ENCODE measurements at places on chromosomes 12 and 14.

- DNase-seq, result no peak
These were observed 29.2 kb downstream of the ATF7 start for GRCh38 chr12:53596920-53597363.

GRCh38 chr14:95275494-95275893 is 44.2 kb downstream of the CLMN start:
- DNase-seq, result no peak

GRCh38 chr14:23359167-23359626 is 5.8 kb downstream of the EFS start:
- DNase-seq, result no peak

DNA sequence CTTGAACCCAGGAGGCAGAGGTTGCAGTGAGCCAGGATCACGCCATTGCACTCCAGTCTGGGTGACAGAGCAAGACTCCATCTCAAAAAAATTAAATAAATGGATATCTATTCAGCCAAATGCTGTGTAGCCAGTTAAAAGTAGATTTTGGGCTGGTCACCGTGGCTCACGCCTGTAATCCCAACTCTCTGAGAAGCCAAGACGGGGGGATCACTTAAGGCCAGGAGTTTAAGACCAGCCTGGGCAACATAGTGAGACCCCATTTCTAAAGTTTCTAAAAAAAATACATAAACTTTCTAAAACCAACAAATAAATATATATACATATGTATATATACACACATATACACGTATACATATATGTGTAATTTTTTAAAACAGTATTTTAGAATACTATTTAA is 188.8 kb downstream of the FBXL14 start:
- no peak for DNase-seq

DNA sequence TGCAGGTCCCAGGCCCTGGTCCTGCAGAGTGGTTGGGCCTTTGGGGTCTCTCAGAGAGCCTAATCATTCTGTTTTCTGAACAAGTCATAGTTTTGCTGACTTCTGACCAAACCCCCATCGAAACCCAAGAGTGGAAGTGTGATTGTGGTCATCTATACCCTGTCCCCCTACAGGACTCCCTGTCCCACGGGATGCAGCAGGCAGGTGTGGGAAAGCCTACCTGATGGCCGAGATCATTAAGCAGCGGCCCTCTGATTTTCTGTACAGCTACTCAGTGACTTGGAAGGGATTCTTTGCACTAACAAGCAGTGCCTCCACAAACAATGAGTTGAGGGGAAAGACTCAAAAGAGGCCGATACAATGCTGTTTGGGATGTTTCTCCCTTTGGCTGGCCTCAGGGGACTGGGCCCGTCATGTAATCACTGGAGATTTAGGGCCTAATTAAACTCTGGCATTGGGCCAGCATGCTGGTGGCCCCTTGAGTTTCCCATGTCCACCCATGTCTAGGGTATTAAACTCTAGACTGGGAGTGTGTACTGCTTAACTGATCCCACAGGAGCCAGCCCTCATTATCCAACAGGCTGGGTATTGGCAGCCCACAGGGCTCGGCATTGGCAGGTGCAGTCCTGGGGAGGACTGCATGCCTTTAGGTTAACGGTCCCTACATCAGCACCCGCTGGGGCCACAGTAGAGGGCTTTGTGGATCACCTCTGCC is 192.8 kb downstream of the ZFP36L1 start:
- DNase-seq, result no peak

GRCh38 chr12:13152281-13152680 is 44.2 kb upstream of the EMP1 start:
- DNase-seq, result no peak

DNA sequence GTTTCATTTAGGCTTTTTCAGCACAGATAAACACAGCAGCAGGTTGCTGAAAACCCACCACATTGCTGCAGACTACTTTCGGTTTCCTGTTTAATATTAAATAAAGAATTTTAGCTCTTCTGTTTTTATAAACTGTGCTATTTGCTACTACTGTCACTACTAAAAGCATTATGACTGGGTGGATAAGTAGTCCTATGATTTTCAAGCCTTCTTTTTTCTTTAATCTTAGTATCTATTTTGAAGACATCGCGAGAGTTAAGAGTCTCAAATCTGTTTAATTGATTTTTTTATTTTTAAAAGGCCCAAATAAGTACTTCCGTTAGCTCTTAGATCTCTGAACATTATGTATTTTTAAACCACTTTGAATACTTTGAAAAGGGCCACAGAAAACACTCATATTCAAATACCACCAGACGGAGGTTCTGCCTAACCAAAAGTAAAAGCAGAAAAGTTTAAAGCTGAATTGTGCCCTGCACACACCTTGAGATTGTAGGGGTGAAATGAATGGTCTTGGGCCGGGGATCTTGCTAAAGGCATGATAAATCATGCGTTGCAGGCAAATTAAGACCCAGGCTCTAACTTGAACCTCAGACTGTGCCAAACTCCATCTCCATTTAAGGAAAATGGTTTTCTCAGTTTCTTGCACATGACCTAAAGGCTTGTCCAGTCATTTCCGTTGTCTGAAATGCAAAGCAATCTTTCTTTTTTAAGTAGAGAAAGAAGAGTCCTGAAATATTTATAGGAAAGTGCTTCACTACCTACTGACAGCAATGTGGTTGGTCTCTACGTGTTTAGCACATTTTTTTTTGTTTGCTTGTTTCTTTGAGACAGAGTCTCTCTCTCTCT is 13.6 kb upstream of the FOXN3 start:
- DNase-seq, result peak; percentile 85

DNA sequence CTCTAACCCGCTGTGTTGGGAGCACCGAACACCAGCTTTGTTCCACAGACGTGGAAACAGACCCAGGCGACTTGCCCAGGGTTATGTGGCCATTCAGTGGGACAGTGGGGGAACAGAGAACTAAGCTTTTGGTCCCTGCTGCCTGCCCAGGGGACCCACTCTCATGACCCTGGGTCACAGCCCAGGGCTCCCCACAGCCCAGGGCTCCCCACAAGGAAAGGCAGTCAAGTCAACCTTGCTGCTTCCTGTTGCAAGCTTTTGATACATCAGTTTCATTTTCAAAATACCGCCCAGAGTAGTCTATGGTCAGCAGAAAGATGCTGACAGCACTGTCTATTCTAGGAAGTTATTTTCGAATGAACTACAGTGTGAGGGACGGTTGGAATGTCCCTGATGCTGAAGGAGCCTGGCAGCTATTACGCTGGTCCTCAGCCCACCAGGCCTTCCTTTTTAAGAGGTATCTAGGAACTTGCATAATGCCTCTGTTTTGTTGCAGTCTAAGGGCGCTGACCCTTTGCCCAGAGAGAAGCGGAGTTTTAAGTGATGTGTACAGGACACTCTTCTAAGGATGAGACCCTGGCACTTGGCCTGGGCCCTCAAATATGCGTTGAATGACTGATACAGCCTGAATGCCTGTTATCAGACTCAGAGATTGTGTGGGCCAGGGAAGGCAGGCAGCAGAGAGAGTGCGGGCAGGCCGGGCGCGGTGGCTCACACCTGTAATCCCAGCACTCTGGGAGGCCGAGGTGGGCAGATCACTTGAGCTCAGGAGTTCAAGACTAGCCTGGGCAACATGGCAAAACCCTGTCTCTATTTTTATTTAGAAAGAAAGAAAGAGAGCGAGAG is 12.6 kb upstream of the TTC7B start:
- peak; percentile 69 for DNase-seq

GRCh38 chr14:97295108-97295710 is 498.0 kb downstream of the VRK1 start:
- DNase-seq, result no peak

- no peak for DNase-seq
These were observed 94.9 kb upstream of the SLC16A7 start for GRCh38 chr12:59500915-59501314.

- no peak for DNase-seq
These were observed 152.3 kb downstream of the DIO2 start for GRCh38 chr14:80059041-80059440.

DNA sequence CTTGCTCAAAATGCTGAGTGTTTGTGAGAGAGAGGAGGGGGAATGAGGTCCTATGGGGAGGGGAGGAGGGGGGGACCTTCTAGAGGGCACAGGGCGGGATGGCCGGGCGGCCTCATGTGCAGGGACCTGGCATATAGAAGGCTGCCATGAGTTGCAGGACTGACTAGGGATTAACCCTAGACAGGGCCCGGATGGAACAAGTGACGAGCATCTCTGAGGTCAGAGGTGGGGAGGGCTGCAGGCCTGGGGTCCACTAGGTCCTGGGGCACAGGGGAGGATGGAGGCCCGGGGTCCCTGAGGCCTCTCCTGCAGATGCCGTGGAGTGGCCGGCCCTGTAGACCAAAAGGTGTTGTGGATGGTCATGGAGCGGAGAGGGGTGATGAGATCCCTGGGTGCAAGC is 104.0 kb upstream of the EIF5 start:
- DNase-seq, result no peak

DNA sequence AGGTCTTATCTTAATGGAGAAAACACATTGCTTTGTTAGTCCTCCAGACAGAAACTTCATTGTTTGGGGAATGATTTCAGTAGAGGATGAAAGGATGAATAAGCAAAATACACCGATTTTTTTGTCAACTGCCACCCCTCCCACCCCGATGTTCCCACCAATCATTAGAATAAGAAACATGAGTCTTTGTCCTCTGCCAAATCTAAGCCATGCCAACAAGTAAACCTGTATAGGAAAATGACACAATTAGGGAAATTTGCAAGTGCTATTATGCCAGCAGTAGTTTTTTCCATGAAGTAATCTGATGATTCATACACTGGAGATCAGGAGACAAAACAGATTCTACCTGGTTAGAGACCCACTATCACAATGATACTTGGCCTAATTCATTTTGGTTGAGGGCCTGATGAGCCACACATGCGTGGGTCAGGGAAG is 35.9 kb downstream of the FLRT2 start:
- no peak for DNase-seq

- DNase-seq, result peak; percentile 17
These were observed 764 bp downstream of the RBM25 start for GRCh38 chr14:73058922-73059673.

- no peak for DNase-seq
These were observed 378.8 kb upstream of the TBX3 start for GRCh38 chr12:115062741-115063140.

- DNase-seq, result no peak
These were observed 88.4 kb downstream of the TMCC3 start for GRCh38 chr12:94561943-94562411.

DNA sequence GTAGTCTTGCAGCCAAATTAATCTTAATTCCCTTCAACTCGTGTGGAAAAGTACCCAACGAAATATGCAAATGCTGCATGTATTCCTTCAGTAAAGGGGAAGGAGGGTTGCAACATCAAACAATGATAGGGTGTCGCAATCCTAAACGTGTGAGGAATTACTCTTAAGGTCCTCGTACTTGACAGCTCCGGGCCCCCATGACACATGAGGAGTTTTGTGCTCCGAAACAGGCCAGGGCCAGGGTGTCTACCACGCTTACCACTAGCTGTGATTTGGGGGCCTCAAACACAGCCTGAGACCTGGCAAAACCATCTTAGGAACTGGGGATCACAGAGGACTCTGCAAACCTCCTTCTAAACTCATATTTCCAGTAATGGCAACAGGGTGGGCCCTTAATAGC is 20.4 kb downstream of the FOS start:
- no peak for DNase-seq

- DNase-seq, result no peak
These were observed 58.9 kb upstream of the TMTC2 start for GRCh38 chr12:82627799-82628198.

- peak; percentile 11 for DNase-seq
These were observed 192.2 kb downstream of the TMTC3 start for GRCh38 chr12:88334271-88334670.

GRCh38 chr14:54610051-54610977 is 43.4 kb downstream of the SAMD4A start:
- no peak for DNase-seq

- peak; percentile 16 for DNase-seq
These were observed 5.9 kb upstream of the RERG start for GRCh38 chr12:15227004-15227679.

DNA sequence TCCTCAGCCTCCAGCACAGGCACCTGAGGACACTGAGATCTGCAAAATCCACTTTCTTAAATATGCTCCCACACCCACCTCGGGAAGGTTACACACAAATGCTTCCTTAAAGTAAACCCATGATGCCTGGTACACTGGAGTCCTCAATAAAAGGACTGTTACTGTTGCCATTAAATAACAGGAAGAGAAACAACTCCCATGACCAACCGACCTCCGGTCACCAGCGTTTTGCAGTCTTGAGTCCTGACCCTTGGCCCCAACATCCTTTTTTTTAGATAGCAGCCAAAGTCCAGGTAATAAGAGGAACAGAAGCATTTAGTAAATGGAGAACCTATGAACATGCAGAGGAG is 42.4 kb downstream of the ITPK1 start:
- DNase-seq, result no peak

DNA sequence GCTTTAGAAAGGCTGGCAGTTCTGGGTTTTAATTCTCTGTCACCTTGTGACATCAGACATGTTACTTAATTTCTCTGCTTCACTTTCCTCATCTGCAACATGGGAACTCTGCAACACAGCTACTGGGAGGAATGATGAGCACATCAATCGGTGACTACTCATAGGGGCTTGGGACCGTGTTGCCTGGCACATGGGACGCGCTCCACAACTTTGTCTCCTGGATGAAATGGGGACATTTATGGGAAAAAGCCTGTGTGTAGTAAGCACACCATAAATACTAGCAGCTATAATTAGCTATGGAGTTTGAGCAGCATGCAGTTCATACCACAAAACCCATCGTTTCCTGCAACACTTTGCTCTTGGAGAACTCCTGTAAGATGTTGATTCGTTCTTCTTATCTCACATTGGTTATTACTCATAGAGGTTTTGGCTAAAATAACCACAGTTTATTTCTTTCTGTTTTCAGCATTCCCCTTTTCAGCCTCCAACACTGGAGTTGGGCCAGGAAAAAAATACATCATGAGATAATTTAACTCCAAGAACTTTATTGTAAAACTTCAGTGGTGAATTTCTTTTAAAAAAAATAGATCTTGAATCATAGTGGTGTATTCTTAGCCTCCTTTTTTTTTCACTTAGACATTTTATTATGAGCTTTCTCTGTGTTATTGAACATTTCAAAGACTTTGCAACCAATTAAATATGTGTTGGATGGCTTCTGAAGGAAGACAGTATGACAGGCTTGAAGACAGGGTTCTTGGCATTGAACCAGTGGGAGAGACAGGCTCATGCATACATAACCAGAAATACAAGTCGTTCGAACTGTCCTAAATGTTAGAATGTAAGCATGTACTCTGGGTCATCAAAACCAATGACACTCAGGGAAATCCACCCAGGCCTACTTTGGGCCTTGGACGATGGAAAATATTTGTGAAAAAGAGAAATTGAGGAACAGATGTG is 72.7 kb downstream of the RIN3 start:
- peak; percentile 78 for DNase-seq

GRCh38 chr14:26128931-26129671 is 468.7 kb downstream of the NOVA1 start:
- no peak for DNase-seq

GRCh38 chr12:74897425-74898211 is 312.0 kb downstream of the KCNC2 start:
- no peak for DNase-seq

GRCh38 chr12:68334132-68334531 is 2.0 kb upstream of the MDM1 start:
- peak; percentile 40 for DNase-seq

- DNase-seq, result no peak
These were observed 6.2 kb downstream of the AACS start for GRCh38 chr12:125071456-125071855.
